ENCODE measurements at places on chromosomes 2 and 18.

DNA sequence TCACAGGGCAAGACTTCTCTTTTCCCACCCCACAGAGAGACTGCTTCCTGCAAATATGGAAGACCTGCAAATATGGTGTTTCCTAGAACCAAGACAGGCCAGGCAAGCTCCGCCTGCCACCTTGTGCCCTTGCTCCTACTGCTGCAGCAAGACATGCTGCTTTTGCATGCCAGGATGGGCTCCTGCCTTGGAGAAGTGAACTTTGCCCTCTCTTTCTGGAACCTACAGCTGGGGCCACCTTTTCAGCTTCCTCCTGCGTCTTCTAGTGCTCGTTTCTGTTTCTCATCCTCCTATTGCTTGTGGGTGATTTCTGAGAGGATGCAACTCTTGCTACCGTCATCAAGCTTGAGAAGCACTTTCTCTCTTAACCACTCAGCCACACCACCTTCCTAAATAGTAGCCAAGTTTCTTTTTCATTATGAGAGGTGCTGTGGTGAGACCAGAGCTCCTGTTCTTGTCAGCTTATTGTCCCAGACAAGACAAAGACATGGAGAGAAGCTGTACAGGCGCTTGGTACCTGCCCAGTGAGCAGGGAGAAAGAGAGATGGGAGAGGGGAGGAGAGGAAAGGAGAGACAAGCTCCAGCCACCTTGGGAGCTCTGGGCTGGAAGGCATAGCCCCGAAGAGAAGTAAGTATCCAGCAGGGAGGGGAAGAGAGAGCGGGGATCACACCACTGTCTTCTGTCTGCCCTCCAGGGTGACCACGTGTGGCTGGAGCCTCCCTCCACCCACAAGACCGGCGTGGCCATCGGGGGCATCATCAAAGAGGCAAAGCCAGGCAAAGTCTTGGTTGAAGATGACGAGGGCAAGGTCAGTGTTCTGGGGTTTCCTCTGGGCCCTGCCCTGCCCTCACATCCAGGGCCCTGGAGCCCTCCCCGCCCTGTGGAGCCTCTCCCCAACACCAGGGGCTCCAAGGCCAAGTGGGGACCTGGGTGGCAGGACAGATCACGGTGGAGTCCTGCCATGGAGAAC, 28.3 kb downstream of the MYO7B start:
- no peak for DNase-seq

GRCh38 chr2:86221066-86221684, 21.9 kb downstream of the MRPL35 start:
- no peak for DNase-seq

GRCh38 chr2:48228345-48228684, 301.6 kb upstream of the STON1 start:
- DNase-seq = no peak

- DNase-seq = no peak
Measured at GRCh38 chr2:67867735-67868134, 195.1 kb downstream of the C1D start.

DNA sequence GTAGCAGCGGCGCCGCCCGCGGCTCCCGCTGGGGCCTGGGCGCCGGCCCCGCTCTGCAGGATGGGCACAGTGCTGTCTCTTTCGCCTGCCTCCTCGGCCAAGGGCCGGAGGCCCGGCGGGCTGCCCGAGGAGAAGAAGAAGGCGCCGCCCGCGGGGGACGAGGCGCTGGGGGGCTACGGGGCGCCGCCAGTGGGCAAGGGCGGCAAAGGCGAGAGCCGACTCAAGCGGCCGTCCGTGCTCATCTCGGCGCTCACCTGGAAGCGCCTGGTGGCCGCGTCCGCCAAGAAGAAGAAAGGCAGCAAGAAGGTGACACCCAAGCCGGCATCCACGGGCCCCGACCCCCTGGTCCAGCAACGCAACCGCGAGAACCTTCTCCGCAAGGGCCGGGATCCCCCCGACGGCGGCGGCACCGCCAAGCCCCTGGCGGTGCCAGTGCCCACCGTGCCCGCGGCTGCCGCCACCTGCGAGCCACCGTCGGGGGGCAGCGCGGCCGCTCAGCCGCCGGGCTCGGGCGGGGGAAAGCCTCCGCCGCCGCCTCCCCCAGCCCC, 369 bp downstream of the CDK5R2 start:
- no peak for DNase-seq

DNA sequence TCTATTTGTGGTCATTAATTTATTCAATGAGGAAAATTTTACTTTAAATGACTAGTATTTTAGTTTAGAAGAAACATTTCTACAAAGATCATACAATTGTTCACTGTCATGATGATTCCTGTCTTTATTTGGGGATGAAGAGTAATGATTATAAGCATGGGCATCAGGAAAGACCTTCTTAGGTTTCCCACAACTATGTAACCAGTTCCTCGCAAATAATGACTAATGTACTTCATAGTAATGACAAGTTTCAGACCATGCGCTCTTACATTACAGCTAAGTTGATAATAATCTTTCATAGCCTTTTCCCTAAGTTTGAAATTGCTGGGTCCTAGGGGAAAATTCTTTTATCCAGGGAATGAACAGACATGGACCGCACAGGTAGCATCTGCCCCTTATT, 90.5 kb downstream of the MYO5B start:
- no peak for DNase-seq

DNA sequence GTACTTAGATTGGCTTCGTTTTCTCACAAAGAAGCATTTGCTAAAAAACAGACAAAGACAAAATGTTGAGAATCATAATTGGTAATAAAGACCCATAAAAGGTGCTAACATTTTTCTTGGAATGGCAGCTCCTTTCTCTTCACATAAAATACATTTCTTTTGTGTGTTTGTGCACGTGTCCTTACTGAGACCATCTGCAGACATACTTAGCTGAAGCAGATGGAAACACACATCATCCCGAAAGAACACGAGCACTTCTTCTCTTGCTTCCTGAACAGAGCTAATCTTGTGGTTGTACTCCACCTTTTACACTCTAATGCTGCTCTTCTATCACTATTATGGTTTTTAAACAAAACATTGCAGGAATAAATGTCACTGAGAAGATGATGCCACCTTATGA, 142.5 kb downstream of the SPHKAP start:
- DNase-seq = no peak

DNA sequence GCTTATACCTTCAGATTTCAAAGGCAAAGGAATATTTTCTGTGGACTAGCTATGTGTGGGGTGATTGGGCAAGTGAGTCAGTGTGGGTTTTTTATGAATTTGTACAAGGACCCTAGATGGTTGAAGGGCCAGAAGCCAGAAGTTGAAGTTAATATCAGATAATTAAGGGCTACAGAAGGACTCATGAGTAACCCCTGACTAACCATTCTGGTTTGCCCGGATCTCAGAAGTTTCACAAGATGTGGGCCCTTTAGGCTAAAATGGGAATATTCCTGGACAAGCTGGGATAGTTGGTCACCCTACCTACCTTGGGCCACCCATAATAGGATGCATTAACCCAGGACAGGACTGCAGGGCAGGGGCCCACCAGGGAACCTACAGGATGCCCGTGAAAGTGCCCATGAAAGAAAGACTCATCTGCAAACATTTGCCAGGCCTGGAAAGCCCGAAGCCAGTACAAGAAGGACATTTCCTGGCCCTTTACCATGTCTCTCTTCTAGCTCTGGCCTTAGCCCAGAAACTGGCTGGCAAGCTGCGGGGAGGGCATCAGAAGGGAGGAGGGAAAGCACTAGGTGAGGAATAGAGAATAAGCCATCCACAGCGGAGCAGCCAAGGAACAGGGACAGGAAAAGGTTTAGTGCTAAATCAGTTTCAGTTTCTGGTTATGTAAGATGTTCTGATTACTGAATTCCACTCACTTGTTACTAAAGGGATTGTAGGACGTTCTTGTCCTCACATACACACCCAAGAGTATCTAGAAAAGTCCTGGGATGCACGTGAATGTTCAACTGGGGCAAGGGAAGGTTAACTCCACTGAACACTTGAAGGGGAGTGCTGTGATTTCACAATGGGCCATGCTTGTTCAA, 33.6 kb downstream of the GCG start:
- DNase-seq = no peak

Measured in NCI-H2081 treated with DMSO at 0.1 percent for 48 hours (cell line).